Activated naive CD8-positive, alpha-beta T cell treated with anti-CD3 and anti-CD28 coated beads for 36 hours (primary cell): ENCODE measurements at places on chromosomes 13 and 19.

GRCh38 chr13:60311527-60311926 is 85.5 kb upstream of the TDRD3 start:
- DNase-seq, result no peak

GRCh38 chr13:113046883-113047244 is 58.7 kb upstream of the F7 start:
- no peak for DNase-seq

DNA sequence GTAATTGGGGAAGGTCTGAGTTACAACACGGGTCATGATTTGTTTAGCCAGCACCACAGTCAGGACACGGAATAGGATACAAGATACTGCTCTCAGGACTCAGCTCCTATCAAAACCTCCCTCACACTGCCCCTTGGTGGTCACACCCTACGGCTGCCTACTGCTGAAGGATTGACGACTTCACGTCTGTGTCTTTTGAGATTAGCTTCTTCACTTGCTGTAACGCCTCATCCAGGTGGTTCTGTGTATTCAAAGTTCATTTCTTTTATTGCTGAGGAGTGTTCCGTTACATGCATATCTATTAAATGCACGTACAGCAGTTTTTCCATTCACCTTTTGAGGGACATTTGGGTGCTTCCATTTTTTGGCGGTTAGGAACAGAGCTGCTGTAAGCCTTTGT is 46.3 kb downstream of the URI1 start:
- no peak for DNase-seq

DNA sequence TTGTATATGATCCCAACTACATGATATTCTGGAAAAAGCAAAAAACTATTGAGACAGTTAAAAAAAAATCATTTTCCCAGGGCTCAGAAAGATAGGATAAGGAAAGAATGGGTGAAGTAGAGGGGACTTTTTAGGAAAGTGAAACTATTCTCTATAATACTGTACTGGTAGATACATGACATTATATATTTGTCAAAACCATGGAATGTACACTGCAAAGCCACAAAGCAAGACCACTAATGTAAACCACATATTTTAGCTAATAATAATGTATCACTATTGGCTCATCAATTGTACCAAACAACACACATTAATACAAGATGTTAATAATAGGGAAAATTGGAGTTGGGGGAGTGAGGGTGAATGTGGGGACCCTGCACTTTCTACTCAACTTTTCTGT is 182.6 kb downstream of the EFNB2 start:
- DNase-seq, result no peak

GRCh38 chr13:86486582-86486981 is 687.4 kb upstream of the SLITRK6 start:
- no peak for DNase-seq

DNA sequence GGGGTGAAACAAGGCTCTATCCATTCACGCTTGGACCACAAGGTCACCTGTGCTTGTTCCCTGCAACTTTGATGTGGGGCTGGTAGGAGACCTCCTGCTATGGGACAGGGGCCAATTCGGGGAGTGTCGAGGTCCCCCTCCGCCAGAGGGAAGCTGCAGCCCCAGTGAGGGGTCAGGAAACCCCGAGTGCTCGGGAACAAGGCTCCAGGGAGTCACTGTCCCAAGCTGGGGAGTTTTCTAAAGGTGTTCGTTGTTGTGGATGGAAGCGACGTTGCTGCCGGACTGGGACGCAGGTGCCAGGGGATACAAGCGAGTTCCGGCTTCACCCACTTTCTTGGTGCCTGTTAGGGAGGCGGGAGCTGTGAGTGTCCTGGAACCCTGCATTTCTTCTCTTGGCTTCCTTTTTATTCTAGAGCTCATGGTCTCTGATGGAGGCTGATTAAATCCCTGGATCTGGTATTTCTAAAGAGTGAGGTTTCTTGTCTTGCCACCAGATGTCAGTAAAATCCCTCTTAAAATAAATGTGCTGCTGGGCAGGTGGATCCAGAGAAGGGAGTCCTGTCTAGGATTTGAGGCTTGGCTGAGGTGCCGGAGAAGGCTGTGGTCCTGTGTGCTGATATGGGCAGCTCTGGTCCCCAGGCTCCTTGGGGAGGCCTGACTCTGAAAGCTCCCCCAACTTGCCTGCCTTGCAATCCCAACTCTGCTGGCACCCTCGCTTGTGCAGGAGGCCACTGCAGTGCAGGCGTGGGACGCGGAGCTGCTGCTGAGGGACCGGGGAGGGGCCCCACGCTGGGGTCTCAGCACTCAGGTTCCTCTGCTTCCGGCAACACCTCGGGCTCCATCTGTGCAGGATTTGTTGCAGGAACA is 153.9 kb downstream of the TEX29 start:
- DNase-seq, result no peak

DNA sequence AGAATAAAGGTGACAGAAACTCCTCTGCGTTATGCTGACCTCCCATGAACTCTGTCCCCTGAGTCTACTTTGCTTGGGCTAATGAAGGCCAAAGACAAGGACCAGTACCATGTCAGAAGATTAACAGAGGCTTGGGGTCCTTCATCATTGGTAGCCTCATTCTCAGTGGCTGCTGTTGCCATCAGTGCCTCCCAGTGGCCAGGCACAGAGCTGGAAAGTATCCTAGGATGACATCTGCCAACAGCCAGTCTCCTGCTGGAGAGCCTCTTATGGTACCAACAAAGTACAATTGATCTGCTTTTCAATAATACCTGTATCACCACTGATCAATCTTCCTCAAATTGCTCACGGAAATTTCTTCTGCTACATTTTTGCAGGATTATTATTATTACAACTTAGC is 281.6 kb downstream of the DNAJC15 start:
- no peak for DNase-seq

DNA sequence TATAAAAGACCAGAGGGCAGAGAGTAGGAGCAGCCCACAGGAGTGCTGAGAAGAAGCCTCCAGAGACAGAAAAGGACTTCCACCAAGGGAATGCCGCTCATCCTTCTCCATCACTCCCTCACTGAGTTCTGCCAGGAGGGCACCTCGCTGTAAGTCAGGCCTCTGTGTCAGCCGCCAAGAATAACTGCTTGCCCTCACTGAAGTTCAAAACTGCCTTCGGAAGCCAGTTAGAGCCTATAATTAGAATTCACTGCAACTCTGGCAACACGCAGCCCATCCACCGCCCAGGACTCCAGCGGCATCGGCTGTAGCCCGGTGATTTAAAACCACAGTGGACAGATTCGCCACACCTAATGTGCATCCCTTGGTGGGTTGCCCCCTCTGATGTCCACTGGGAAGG is 281.8 kb upstream of the ZNF507 start:
- no peak for DNase-seq

GRCh38 chr19:32773126-32773525 is 53.6 kb downstream of the TDRD12 start:
- DNase-seq, result no peak

- peak; percentile 53 for DNase-seq
Measured at GRCh38 chr19:19451429-19452242, 46.2 kb downstream of the GATAD2A start.

- no peak for DNase-seq
Measured at GRCh38 chr13:79346300-79346914, 59.6 kb downstream of the RBM26 start.

- DNase-seq, result no peak
Measured at GRCh38 chr13:23460309-23460708, 26.8 kb upstream of the SACS start.

DNA sequence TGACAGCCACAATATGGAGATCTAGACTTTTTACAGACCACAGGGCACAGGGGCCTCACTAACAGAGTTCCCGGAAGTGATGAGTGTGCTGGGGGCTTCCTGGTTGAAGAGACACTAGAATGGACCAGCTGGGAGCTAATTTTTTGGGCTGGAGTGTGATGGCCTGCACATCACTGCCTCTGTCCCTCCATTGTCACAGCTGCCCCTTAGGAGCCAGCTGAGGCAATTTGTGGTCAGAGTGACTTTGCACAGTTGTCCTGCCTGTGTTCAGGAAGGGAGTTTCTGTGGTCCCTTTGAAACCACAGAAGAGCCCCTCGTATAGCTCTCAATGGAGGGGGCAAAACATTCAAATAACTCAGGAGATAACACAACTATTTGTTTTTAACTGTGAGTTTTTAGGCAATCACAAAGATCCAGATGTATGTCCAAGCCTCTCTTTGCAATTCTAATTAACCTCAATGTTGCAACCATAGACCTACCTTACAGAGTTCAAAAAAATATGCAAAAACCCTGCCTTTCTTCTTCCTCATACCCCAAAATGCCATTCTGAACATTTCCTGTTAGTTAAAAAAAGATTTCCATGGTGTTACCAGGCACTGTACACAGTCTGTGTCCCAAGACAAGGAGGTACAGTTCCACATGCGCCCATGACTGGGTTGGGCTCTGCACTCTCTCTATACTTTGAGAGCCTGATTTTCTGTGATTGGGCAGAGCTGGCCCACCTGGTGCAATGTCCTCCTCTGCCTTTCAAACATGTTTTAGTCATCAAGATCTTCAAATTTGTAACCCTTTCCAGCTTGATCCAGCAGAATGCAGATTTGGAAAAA is 2.4 kb downstream of the ALOX5AP start:
- DNase-seq, result peak; percentile 22

GRCh38 chr13:34357435-34358232 is 539.7 kb downstream of the RFC3 start:
- no peak for DNase-seq

DNA sequence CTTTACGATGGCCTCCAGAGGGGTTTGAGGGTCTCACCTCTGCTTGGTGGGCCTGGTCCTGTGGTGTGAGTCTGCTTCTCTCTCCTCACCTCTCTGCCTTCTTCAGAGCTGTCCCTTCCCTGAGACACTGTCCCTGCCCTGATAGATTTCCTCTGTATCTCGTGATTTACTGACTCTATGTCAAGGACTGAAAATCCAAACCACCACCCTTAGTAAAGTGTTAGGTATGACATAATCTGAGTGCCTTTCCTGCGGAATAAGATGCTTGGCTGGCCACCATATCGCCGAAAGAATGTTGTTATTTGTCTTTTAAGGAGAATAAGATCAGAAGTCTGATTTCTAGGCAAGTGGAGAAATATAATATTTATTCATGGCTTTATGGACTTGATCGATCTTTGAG is 7.2 kb downstream of the SLC25A15 start:
- no peak for DNase-seq

GRCh38 chr13:98108341-98108740 is 34.6 kb upstream of the FARP1 start:
- no peak for DNase-seq

GRCh38 chr19:46925548-46925950 is 64.8 kb downstream of the ARHGAP35 start:
- no peak for DNase-seq

GRCh38 chr13:65746406-65746921 is 1483.7 kb downstream of the PCDH9 start:
- DNase-seq, result no peak

DNA sequence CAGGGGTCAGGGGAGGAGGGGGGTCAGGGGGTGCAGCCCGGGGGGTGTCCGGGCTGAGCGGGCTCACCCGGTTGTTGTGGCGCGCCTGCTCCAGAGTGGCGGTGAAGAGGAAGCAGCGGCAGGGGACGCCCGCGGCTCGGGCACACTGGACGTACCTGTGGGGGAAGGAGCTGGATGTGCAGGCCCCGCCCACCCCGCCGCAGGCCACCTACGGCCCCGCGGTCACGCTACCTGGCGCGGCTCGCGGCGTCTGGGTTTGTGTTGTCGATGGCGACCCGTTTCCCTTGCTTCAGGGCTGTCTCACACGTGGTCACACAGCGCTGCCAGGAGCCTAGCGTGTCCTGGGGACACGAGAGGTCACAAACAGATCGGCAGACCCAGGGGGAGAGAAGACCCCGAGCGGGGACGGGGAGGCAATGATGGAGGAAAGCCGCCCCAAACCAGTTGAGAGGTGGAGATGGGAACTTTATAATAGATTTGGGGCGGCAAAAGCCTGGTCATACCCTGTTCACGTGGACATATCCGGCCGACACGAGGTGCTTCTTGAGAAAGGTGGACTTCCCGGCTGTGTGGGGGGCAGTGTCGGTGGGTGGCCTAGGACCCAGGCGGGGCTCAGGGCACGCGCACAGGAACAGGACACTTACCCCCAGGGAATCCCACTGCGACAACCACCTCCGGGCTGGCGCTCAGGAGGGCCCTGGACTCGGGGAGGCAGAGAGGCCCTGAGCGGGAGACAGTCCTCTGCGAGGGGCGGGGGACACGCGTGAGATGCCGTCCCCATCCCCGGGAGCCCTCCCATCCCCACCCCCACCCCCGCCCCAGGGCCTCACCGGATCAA is 5.6 kb downstream of the PNKP start:
- DNase-seq, result no peak

GRCh38 chr19:7772752-7773291 is 9.8 kb downstream of the CLEC4M start:
- DNase-seq, result peak; percentile 50

GRCh38 chr13:51623473-51623872 is 39.2 kb downstream of the WDFY2 start:
- DNase-seq, result no peak

- DNase-seq, result no peak
Measured at GRCh38 chr19:46860846-46861690, at the start of gene ARHGAP35. ARHGAP35 (plus strand) TSS chr19:46860997; CDS start chr19:46918676, 57,679 bp downstream.

DNA sequence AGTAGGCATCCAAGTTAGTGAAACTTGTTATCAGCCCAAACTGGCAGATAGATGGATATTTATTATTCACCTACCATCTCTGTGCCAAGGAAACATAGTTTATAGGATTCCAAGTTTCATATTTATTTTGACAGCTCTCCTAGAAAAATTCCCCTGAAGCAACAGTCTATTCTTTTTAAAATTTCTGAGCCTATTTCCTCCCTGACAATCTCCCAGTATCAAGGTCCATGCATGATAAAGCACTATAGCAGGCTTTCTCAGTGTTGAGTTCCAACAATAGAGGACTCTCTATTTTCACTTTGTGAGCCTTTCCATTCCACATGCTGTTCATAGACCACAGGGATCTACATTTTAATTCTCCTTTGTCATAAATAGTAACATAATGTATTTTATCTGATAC is 312.6 kb downstream of the SLITRK6 start:
- DNase-seq, result no peak

DNA sequence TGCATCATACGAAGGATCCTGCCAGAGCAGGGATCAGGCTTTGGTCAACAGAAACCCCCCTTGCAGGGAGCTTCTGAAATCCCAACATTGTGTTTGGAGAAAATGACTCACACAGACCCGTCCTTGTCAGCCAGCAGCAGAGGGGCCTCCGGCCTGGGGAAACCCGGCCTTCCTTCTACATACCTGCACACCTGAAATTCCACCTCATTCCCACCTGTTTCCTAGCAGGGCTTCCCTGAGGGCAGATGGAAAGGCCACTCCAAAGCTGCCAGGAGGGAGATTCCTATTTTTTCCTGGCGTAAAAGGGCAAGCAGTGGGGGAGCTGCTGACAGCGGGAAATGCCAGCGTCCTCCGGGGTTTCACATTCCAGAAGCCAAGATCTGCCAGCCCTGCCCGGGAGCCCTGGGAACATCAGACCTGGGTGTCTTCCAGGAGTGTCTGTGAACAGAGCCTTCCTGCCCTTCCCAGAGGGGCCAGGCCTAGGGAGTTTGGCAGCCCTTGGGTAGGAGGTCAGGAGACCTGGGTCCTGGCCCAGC is 3.0 kb upstream of the IGFL1 start:
- no peak for DNase-seq
